Small intestine (tissue), 16 donors: ENCODE measurements at places on chromosomes 12 and 14. TPM values are rescaled to one million over a fixed set of nuclear protein-coding genes. Genes with fewer than 3 reads are reported as not detected.

Gene SRRM4
- 0.15 TPM for polyA plus RNA-seq

Gene C14orf132
- polyA plus RNA-seq = 10.1 TPM

Gene OR4Q2
- polyA plus RNA-seq = not detected

Gene PRKD1
- 2.1 TPM for polyA plus RNA-seq

Gene EGLN3
- polyA plus RNA-seq = 40.5 TPM

Gene LRRC10
- polyA plus RNA-seq = not detected

Gene OSGEP
- polyA plus RNA-seq = 38.6 TPM

Gene LMNTD1
- polyA plus RNA-seq = not detected

Gene PTPN21
- polyA plus RNA-seq = 4.7 TPM

Gene OR4K14
- not detected for polyA plus RNA-seq

Gene SDS
- 1.3 TPM for polyA plus RNA-seq

Gene GPX2
- polyA plus RNA-seq = 49.2 TPM

Gene RFLNA
- 92.7 TPM for polyA plus RNA-seq

Gene TAS2R30
- polyA plus RNA-seq = not detected

Gene LRRK2
- 0.81 TPM for polyA plus RNA-seq

Gene KLRC3
- polyA plus RNA-seq = not detected

Gene BLOC1S1
- 688 TPM for polyA plus RNA-seq
